Stimulated activated CD8-positive, alpha-beta memory T cell treated with anti-CD3 and anti-CD28 coated beads, Interleukin-2, amount 100 ng/mL, for 1 hour (primary cell): ENCODE measurements at places on chromosomes 1 and 21.

DNA sequence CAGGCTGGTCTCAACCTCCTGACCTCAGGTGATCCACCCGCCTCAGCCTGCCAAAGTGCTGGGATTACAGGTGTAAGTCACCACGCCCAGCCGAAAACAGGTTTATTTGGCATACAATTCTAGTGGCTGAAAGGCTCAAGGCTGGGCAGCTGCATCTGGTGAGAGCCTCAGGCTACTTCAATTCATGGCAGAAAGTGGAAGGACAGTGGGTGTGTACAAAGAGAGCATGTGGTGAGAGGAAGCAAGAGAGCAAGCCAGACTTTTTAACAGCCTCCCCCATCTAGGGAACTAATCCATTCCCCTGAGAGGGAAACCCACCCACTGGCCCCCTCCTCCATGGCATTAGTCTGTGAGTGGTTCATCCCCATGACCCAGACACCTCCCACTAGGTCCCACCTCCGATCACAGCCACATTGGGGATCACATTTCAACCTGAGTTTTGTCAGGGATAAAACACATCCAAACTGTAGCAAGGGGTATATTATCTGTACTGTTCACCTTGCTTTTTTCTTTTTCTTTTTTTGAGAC, 9.5 kb downstream of the BMP8A start:
- DNase-seq: no peak

DNA sequence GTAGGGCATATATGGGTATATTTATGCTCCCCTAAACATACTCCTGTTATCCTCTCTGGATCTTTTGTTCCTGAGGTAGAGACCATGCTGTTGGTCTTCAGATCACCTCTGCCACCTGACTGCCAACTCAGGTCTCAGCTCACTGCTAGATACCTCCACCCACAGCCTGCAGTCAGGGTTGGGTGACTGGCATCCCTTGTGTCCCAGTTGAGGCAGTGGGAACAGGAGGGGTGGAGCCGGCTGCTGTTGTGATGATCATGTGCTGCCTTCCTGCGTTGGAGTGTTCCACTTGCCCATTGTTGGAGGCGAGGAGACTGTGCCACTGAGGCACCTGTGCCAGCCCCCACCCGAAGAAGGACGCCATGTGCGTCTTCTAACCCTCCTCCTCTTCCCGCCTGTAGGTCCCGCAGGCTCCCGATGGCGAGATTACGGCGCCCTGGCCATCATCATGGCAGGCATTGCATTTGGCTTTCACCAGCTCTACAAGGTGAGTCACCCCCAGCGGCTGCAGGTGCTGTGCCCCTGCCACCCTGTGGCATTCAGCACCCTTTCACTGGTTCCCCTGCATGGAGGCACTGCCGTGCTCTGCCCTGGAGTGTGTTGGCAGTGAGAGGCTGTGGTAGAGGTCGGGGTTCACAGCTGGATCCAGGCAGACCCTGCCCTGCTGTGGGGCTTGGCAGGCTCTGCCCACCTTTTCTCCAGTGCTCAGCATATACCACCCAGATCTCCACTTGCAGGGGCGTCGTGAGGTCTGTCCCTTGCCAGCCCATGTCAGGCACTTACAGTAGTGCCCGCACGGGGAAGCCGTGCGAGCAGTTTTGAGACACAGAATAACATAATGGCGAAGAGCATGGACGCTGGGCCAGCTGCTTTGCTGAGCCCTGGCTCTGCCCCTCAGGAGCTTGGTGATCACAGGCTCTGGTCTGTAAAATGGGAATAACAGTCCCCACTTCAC, 143.5 kb downstream of the PEX14 start:
- DNase-seq: no peak

DNA sequence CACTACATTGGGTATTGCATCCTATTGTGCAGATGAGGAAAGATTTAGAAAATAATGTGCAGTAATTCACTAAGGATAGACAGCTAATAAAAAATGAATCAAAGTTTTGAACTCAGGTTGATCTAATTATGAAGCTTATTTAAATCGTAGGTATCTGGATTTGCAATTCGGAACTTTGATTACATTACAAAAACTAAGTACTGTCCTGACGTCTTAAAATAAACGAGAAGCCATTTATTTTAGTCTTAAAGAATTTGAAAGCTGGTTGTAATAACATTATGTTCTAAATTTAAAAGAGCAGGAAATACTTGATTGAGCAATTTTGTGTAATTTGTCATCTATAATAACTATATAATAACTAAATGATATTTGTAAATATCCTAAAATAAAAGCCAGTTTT, 235.9 kb downstream of the TPR start:
- DNase-seq: no peak

DNA sequence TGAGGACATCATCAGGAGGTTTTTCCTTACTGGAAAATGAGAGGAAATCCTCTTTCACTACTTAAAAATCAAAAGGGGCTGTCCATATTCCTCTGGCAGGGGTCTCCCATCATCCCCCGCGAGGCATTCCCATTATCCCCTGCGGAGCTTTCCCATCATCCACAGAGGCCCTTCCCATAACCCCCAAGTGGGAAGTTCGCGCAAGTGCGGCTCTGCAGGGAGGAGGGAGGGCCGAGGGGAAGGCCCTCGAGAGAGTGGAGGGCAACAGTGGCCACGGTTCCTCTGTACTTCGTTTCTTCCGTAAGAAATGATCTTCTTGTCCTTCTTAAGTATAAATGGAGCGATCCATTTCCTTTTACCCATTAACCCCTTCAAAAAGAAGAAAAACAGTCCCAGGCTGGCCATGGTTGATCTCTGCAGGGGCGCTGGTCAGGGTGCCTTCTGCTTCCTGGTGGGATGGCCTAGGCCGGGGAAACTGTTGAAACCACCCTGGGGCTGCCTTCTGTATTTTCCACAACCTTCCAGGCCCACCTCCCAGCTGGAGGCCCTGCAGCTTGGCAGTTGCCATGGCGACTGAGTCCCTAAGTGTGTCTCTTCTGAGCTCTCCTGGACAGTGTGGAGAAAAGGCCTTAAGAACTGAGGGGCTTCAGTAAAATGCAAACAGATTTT, 3.6 kb upstream of the RSPH1 start:
- DNase-seq: no peak

DNA sequence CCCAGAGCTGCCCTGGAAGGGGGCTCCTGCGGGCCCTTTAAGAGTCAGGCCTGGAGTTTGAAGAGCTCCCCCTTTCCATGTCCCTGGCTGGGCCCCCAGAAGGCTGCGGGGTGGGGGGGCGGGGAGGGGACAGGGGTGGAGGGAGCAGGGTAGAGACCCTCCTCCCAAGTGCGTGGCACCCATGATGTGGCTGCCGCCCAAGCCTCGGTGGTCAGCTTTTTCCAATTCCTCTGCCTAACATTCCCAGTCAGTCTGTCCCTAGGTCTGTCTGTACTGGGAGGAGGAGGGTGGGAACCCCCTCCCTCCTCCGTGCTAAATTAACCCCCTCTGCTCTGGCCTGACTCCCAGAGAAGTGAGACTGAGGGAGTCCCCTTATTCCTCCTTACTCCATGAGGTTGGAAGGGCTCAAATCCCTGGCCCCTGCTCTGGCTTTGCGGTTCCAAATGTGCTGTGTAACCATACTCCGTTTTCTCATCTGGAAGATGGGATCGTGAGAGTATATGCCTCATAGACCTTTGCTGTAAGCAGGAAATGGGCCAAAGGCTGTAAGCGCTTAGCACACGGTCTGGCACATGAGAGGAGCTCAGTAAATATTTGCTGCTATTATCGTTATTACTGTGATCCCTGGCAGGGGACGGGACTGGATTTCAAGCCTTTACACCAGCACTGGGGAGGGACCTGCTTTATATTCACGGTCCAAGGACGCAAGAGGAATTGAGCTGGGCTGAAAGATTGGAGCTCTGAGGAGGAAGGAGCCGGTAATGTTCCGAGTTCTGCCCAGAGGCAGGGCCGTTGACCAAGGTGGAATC, 658 bp upstream of the COL16A1 start:
- no peak for DNase-seq

- no peak for DNase-seq
These were observed 124.2 kb upstream of the LYPLAL1 start for GRCh38 chr1:219049501-219049900.

- no peak for DNase-seq
These were observed 140.1 kb downstream of the C1orf94 start for GRCh38 chr1:34316773-34317172.

GRCh38 chr1:184456189-184456588, 69.4 kb downstream of the C1orf21 start:
- DNase-seq: no peak
